ENCODE measurements at places on chromosomes 16 and 17.

- DNase-seq: no peak
Observed at GRCh38 chr17:16250635-16251034, 33.6 kb downstream of the PIGL start.

- DNase-seq: no peak
Observed at GRCh38 chr16:77825196-77825595, 36.8 kb downstream of the VAT1L start.

- peak; percentile 61 for DNase-seq
Observed at GRCh38 chr16:84851192-84852127, 31.7 kb downstream of the CRISPLD2 start.

- DNase-seq: no peak
Observed at GRCh38 chr17:8327303-8327649, 12.4 kb upstream of the ODF4 start.

DNA sequence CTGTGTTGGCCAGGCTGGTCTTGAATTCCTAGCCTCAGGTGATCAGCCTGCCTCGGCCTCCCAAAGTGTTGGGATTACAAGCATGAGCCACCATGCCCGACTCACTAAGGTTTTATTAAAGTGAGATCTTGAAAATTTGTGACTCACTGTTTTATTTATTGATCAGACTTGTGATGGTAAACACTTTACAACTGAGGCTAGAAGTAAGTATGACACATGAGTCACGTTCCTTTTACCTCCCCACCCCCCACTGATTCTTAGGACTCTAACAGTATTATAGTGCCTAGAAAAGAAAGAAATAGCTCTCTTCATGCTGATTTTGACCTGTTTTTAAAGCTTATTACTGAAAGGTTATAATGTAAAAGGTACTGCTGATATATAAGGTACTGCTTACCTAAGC is 160.6 kb downstream of the TANC2 start:
- no peak for DNase-seq

DNA sequence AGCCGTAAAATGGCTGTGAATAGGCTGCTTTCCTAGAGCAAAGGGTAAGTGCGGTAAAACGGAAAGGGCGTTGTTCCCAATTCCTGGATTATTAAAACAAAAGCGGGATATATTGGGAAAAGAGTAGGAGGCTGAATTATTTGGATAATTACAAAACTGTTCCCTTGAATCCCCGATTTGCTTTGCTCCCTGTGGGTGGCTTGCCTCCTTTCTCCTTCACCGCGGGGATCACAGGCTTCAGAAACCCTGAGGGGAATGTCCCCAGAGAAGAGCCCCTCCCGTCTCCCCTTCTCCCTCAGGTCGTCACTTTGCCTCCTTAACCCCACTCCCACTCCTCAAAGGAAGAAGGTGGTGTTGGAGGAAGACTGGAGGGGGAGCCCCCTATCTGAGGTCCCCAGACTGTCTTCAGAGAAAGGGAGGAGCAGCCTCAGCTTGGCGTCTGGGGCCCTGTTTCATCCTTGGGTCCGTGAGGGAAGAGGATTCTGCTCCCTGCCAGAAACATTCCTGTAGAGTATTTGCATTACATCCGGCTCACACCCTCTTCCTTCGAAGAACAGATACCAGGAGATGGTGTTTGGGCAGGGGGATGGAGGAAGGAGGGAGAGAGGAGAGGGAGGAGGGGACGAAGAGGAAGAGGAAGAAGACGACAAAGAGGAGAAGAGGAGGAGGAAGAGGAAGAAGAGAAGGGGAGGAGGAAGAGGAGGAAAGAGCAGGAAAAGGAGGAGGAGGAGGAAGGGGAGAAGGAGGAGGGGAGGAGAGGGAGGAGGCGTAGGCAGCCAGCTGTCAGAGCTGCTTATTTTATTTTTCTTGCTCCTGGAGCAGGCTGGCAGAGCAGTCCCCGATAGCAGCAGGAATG is 31.8 kb downstream of the MRM1 start:
- DNase-seq: no peak

DNA sequence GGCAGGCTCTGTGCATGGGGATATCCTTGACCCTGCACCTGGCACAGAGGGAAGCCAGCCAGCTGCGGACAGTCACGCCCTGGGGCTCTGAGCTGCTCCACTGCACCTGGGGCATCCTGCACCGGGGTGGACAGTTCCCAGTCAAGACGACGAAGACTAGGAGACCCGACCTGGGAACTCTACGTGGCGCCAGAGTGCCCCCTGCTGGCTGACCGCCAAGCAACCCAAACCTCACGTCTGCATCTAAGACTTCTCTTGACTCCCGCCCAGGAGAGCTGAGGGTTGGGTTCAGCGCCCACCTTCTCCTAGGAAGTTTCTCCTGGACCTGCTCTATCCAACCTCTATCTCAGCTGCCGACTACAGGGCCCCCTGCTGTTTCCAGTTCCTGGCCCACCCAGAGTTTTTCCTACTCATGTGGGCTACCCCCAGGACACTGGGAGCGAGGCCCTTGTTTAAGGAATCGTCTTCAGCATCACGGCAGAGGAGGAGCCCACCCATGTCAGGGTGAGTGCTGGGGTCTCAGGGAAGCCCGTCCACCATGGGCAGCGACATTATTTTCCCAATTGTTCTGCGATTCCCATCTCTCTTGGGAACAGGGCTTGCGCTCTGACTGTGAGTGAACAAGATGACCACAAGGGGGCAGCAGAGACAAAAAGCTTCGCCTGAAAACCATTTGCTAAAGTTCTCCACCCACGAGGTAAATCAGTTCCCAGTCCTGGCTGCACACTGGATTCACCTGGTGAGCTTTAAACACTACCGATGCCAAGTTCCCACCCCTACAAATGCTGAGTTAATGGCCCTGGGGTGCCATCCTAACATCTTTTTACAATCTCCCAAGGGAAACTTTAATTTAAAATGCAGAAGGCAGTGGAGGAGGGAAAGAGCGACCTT is 29.3 kb downstream of the TLE7 start:
- peak; percentile 46 for DNase-seq

GRCh38 chr16:1081734-1082265 is 9.3 kb downstream of the SSTR5 start:
- no peak for DNase-seq

- no peak for DNase-seq
Observed at GRCh38 chr17:44969144-44969780, 1.2 kb upstream of the C1QL1 start.

DNA sequence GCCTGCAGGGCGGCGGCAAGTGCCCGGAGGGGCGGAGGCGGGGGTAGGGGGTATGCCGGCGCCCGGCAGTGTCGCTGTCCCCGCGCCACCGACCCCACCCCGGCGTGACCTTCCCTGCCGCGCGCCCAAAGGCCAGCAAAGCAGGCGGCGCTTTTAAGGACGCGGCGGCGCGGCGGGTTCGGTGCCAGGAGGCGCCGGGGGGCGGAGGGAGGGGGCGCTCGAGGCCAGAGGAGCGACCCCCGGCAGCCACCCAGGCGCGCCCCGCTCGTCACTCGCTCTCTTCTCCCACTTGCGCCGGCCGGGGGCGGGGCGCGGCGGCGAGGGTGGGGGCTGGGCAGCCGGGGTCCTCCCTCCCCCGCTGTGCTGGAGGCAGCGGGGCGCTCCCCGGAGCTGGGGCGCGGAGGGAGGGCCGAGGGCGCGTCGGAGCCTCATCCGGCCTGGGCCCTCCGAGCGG is 8.6 kb upstream of the BAHCC1 start:
- no peak for DNase-seq

- no peak for DNase-seq
Observed at GRCh38 chr17:50719924-50720794, 756 bp downstream of the LUC7L3 start.

GRCh38 chr17:33647956-33648355 is 354.9 kb upstream of the ASIC2 start:
- no peak for DNase-seq

DNA sequence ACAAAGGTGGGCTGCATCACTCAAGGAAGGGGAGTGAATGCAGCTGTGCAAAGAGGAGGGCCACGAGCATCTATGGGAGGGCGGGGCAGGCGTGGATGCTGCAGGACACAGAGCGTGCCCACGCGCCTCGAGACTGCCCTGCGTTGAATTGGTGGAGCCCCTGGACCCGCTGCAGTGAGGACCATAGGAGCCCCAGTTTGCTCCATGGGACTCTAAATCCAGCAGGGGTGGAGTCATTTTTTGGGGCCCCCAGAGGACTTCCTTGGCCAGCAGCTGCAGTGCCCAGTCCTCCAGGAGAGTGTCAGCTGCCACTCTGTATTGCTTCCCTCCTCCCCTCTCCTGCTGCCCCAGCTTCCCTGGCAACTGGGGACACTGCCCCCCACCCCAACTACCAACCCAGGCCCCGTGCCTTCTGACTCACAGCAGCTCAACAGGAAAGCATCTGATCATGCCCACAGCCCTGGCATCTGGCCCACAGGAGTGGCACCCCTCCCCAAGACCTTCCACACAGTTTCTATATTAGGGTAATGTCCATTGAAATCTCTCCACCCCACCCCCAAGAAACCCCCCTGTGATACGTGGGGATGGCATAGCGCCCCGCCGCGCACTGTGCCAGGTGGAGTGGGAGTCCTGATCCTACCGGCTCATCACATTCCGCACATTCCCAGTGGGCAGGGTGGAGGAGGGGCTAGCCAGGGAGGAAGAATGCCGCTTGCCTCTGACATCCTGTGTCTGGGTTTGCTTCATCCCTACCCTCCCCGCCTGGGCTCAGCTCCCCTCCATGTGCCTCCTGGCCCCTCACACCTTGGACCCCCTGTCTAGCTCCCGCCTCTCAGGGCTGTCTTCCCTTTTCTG is 27.8 kb upstream of the ITGA3 start:
- no peak for DNase-seq

GRCh38 chr17:45747911-45748310 is 36.2 kb upstream of the CRHR1 start:
- peak; percentile 2 for DNase-seq

DNA sequence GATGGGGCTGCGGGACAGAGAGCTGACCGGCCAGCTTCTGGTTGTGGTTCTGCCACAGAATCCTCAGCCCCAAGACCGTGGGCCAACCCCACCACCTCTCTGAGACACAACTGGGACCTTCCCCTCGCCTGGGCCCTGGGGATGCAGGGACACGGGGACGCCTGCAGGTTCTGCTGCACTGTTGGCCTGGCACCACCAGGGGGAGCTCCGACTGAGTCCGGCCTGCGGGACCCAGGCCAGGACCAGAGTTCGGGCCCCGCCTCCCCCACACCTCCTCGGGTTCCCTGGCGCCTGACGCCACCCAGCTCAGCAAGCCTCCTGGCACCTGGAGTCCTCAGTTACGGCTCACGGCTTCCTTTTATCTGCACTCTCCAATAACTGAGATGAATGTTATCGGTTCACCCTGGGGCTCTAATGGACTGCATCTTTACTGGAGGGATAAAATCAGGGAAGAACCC is 27.3 kb downstream of the TBC1D16 start:
- DNase-seq: no peak

- DNase-seq: no peak
Observed at GRCh38 chr16:11990702-11991390, 14.3 kb downstream of the SNX29 start.

GRCh38 chr16:11550791-11551498 is 35.8 kb downstream of the LITAF start:
- no peak for DNase-seq

DNA sequence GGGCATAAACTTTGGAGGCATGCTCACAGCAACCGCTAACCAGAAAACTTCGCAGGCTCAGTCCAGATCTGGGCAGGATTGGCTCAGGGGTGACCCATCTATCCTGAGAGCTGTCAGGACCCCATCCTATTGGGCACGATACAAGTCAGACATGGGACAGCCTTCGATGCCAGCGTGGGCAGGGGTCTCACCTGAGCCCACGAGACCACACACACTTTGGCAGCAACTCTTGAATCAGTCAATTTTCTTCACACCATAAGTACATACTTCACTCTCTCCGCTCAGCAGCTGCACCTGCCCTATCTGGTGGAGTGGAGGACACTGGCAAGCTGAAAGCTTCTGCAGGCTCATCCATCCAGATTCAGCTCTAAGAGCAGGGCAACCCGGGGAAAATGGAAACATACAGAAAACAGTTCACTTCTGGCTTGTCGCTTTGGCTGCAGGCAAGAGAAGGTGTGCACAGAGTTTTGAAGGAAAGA is 48.3 kb downstream of the ZFHX3 start:
- no peak for DNase-seq

DNA sequence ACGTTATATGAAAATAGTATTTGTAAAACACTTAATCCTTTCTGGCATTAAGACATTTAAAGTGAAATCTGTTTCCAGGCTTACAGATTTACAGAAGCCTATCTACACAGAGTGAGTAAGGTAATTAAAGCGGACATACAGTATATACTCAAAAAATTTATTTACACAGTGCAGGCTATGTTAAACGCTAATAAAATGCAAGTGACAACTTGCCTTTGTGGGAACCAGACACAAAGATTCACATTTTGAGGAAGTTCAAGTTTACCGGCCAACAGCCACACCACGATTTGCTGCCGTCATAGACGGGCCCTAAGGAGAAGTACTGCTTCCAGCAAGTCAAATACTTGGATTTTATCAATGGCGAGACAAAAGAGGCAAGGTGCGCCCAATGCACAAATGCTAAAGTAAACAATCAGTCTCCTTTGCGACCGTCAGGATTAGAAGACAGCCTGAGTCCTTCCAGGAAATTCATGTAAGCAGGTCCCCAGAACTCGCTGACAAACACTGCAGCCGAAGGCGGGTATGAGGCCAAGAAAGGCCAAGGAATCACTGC is 801 bp downstream of the VPS35 start:
- peak; percentile 17 for DNase-seq

DNA sequence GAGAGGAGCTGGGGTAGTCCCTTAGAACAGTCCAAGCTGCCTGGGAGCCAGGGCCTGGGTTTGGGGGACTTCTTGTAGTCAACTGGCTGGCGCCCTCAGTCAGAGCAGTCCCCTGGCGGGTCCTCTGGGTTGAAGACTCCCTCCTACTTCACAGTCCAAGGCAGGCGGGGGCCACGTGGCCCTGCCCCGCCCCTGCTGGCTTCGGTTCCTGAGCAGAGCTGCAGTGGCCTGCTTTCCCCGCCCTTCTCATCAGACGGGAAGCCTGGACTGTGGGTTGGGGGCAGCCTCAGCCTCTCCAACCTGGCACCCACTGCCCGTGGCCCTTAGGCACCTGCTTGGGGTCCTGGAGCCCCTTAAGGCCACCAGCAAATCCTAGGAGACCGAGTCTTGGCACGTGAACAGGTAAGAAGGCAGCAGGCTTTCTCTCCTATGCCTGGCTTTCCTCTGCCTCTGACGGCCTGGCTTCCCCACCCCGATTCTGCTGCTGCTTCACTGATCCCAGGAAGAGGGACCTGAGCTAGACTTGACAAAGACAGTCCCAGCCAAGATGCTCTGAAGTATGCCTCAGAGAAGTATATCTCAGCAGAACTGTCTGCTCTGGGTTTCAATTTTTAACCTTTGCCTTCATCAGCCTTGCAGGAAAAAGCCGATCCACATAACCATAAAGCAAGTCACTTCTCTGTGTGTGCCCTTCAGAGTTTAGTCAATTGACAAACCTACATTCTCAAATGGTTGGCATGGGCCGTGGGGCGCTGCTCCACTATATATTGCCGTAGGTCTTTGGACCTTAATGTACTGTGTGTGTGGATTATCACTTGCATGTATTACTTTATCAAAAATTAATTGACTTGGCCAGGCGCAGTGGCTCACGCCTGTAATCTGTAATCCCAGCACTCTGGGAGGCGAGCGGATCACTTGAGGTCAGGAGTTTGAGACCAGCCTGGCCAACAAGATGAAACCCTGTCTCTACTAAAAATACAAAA is 56.3 kb downstream of the SF3B3 start:
- DNase-seq: no peak
